Uterine smooth muscle cell (primary cell): ENCODE measurements at places on chromosomes 1 and 21. TPM values are rescaled to one million over a fixed set of nuclear protein-coding genes. Genes with fewer than 3 reads are reported as not detected.

LORICRIN gene
- not detected in 2 replicates for total RNA-seq

SPRR1B gene
- total RNA-seq, result not detected in 2 replicates

TXNIP gene
- 4.5 and 6.1 TPM in 2 replicates for total RNA-seq

ALX3 gene
- not detected in 2 replicates for total RNA-seq

FCMR gene
- total RNA-seq, result 0.11 and 0.37 TPM in 2 replicates

RGS16 gene
- 0.22 and 1.00 TPM in 2 replicates for total RNA-seq

CACHD1 gene
- total RNA-seq, result 2.8 and 5.0 TPM in 2 replicates

PKLR gene
- total RNA-seq, result not detected in 2 replicates

SAMD13 gene
- total RNA-seq, result 0.25 and 0.77 TPM in 2 replicates

S100A9 gene
- not detected in 2 replicates for total RNA-seq
